Brain microvascular endothelial cell (primary cell): ENCODE measurements at places on chromosomes 4 and X.

- DNase-seq, result no peak
Observed at GRCh38 chr4:53608242-53608641, 17.0 kb upstream of the LNX1 start.

DNA sequence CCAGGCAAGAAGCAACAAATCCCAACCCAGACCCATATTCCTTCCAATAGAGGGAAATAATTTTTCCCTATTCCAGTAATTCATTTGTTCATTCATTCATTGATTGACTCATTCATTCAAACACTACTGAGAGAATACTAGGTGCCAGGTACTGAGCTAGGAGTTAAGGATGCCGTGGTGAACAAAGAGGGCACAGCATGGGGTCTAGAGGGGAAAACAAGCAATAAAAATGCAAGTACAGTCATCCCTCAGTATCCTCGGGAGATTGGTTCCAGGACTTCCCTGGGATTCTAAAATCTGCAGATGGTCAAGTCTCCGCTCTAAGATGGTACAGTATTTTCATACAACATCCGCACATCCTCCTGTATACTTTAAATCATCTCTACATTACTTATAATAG lies 18.7 kb downstream of the RASGEF1B start:
- no peak for DNase-seq

GRCh38 chrX:74249963-74250362 lies 54.0 kb upstream of the ZCCHC13 start:
- no peak for DNase-seq

DNA sequence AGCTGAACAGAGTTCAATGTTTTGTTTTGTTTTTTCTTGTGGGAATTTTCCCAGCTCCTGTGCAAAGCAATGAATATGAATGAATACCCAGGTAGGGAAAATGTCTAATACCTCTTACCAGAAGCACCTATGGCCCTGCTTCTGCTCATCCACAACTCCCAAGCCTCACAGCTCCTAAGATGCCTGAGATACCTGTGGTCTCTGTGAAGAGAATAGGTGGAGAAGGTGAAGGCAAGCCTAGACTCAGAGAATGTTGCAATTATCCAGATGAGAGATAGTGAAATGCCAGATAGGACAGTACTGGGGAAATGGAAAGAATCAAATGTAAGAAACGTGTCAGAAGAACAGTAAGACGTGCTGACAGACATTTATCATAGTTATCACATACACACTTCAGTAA lies 70.2 kb upstream of the NOCT start:
- DNase-seq, result no peak

DNA sequence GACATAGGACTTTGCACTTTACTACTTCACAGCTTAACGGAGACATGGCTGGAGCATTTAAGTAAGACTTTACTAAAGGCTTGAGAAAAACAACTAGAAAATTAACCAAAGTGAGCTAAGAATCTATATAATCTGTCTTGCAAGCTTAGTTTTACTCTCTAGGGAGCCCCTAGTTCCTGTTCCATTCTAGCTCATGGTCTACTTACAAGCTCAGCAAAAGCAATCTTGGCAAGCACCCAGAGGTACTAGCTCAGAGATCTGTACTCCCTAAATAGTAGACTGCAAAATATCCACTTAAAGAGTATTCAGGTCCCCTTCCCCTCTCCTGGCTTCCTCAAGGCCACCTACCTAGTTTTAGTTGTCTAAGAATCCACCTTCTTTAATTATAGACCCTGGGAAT lies 469.0 kb downstream of the IDS start:
- DNase-seq, result no peak

- no peak for DNase-seq
Observed at GRCh38 chrX:153935326-153935851, 552 bp upstream of the NAA10 start.

GRCh38 chr4:111991163-111991562 lies 154.1 kb upstream of the FAM241A start:
- no peak for DNase-seq

DNA sequence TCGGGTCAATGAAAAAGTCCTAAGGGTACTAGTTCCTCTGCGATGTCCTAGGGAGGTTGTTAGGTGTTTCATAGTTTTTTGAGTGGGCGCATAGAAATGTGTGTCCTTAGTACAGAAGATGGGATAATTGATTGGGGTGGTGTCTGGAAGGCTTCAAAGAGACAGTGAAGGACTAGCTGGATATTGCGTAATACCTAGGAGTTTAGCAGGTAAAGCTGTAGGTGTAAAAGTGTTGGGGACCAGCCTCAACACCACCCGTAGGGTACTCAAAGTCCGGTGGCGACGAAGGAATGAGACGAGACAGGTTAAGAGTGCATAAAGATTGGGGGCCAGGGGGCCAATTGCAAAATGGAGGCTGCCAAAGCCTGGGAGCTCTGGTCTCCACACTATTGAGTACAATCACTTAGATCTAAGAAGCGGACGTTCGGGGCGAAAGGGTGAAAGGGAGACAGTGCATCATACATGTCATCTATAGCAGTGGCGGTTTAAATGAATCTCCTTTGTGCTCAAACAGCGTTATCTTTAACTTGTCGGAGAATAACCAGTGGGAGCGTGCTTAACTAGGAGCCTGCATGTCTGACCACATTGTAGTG lies 1.0 kb downstream of the TRMT44 start:
- DNase-seq, result no peak

DNA sequence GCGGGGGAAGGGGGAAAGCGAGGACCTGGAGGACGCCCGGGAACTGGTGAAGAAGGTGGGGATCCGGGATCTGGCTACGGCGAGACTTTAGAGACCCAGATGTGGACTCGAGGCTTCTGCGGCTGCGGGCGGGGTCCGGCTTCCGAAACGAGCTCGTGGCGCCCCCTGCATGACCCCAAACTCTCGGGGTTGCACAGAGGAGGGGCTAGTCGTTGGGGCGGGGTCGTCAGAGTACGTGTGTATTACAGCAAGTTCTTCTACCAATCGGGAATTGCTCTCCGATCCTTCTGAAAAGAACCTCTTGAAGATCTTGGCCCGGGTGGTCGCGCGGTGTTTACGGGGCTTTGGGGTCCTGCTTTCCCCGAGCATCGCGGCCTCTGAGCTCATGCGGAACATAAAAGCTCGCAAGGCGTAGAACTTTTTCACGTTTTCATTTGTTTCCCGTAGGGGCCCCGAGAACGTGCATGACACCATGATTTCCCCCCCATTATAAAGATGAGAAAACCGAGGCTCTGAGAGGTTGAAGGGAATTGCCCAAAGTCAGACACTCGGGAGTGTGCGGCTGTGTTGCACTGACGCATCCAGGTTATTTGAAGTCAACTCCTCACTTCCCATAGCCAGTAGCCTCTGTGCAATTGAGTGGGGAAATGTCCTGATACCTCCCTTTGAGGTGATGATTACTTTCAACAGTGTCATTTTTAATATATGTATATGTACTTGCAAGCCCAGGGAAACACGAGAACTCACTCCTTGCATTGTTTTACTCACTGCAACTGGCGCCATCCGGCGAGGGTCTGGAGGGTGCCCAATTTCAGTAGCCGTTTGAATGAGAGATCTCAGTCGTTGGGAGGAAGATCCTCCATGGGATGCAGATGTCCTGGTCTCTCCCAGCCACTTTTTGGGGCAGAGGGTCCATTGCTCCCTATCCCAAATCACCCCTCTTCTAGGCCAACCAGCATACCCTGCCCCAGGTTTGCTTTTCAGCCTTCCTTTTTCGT lies at the start of gene BEND4:
TSS of gene BEND4 (minus strand) at position 149 of the 998 bp plus-strand sequence. CDS start 512 bp downstream, outside the sequence.
- no peak for DNase-seq

DNA sequence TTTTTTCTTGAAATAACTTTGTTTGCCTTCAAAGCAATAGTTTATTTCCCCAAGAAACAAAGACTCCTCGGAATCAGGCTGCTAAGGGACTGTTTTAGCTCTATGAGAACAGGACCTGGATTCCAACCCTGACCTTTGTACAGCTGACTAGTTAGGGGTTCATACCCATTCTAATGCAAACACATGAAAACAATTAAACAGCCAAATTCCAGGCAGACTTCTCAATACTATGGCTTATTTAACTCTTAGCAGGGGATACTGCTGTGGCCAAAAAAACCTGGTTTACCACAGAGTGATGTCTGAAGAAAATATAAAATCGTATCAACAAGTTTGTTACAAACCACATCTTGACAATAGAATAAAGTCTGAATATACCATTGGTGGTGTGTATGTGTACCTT lies 129.6 kb upstream of the INTU start:
- DNase-seq, result no peak

DNA sequence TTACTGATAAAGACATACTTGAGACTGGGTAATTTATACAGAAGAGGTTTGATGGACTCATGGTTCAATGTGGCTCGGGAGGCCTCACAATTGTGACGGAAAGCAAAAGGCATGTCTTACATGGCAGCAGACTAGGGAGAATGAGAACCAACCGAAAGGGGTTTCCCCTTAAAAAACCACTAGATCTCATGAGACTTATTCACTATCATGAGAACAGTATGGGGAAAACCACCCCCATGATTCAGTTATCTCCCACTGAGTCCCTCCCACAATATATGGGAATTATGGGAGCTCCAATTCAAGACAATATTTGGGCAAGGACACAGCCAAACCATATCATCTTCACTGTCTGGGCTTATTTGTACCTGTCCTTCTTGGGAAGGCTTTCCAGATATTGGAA lies 22.8 kb upstream of the MUC7 start:
- no peak for DNase-seq

DNA sequence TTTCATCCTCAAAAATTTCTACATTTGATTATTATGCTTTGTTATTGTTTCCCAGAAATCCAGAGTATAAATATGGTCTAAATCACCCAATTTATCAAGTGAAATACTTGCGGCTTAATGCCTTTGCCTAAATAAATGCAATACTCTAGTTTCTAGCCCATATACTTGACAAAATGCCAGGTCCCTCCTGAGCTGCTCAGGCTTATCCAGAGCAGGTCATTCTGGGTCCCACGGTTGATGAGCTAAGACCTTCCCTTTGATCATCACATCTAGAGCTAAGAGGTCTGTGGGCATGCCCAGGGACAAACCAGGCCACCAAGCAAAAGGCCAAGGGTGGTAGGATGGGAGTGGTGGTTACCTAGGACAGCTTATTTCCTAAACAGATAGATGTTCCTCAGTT lies 180.1 kb downstream of the SMIM20 start:
- no peak for DNase-seq

DNA sequence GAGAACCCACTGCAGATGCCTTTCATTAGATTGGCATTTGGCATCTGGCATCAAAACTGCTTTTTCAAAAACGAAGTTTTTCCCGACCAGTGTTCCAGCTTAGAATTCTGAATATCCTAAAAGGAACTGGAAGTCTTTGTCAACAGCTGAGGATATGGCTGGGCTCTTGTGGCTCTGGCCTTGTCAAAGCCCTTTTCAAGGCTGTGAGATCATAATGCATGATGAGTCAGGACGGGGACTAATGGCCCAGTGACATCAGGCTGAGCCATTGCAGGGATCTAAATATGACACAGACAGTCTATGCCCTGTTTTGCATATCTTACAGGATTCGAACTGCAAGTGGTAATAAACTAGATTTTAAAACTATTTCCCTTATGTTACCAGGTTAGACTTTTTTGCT lies 306.4 kb downstream of the PTTG2 start:
- no peak for DNase-seq

GRCh38 chr4:10730590-10730989 lies 46.0 kb upstream of the CLNK start:
- DNase-seq, result no peak

- DNase-seq, result no peak
Observed at GRCh38 chr4:7771056-7771455, 168.6 kb downstream of the AFAP1 start.

GRCh38 chr4:153781280-153781679 lies 7.6 kb downstream of the SFRP2 start:
- DNase-seq, result no peak

DNA sequence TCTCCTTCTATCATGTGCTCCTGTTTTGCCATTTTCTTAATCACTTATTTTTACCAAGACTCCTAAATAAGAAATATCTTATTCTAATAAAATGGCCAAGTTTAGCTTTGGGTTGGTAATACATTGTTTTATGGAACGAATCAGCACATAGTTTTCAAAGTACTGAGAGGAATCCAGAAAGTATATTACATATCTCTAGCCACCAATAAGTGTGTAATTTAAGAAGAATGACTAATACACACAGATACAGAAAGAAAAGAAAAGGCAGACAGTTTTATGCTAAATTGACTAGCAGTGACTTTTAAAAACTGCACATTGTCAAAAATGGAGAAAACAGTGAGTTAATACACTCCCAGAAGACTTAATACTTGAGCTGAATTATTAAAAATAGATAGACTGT lies 167.0 kb upstream of the IL15 start:
- DNase-seq, result no peak

- DNase-seq, result no peak
Observed at GRCh38 chr4:186137196-186137794, 32.8 kb downstream of the FAM149A start.

- DNase-seq, result no peak
Observed at GRCh38 chr4:134762053-134762452, 560.5 kb upstream of the PABPC4L start.

DNA sequence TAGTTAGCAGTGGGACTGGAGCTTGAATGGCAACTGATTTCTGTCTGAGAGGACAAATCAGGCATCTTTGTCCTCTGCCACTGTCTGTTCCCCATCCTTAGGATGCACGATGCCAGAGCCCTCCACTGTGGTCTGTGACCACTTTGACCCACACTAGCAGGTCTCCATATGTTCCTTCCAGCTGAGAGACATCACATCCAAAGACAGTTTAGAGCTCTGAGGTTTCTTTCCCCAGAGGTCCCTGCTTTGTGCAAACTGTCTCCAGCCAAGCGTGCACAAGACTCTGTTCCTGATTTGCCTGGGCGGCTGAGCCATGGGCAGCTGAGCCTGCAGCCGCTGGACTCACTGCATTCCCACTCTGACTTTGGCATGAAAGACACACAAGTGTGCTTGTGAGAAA lies 98.0 kb downstream of the PTTG2 start:
- DNase-seq, result no peak

DNA sequence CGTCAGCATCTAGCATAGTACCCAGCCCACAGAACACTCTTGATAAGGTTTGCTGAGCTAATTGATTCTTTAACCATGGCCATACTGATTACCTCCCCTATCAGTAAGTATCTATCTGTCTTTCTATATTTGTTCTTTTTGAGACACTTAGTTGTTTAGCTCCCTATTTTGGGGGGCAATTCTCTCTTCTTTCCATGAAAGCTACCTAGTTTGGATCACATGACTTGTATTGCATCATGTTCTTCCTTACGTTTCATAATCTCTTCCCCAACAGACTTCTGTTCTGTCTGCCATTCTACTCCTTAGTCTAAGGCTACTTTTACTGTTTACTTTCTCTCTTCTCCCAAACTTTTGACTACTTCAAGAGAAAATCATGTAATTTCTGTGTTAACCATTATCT lies 39.0 kb downstream of the TBC1D19 start:
- DNase-seq, result no peak

DNA sequence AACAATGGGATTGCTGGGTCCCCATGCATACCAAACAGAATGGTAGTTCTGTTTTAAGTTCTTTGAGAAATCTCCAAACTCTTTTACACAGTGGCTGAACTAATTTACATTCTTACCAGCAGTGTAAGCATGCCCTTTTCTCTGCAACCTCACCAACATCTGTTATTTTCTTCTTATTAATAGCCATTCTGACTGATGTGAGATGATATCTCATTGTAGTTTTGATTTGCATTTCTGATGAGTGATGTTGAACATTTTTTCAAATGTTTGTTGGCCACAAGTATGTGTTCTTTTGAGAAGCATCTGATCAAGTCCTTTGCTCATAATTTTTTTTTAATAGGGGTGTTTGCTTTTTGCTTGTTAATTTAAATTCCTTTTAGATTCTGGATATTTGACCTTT lies 41.2 kb upstream of the ZMAT1 start:
- DNase-seq, result no peak
